ENCODE measurements at places on chromosomes 7 and 10.

- DNase-seq, result no peak
Measured at GRCh38 chr10:59096631-59097030, 79.8 kb upstream of the PHYHIPL start.

DNA sequence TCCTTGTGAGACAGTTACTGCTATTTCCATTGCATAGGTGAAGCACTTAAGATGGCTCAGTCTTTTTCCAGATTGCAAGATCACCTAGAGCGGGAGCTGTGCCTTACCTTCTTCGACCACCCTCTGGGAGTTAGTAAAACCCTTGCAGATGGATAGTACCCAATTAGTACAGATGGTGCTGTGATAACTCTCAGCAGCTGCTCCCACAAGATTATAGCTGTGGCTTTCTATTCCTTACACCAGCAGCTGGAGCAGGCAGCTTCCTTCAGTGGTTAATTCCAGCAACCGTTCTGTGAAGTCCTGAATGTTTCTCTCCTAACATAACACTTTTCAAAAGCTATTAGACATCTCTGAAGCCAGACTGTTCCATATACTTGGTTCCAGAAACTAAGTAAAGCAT lies 796.8 kb downstream of the XPNPEP1 start:
- DNase-seq, result no peak

DNA sequence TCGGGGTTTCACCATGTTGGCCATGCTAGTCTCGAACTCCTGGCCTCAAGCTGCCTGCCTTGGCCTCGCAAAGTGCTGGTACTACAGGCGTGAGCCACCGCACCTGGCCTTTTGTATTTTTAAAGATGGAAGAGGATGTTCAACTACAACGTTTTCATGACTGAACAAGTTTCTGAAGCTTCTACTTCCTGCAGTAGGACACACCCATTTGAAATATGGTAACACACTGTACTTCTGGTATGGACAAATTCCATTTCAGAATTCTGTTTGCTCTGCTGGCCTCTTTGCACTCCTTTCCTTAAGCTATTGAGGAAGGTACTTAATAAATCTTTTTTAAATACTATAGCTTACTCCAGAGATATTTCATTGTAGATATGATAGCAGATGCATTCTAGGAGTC lies 10.9 kb upstream of the CDK1 start:
- no peak for DNase-seq

GRCh38 chr10:109475711-109476421 lies 447.4 kb downstream of the XPNPEP1 start:
- DNase-seq, result no peak

GRCh38 chr7:91164506-91164905 lies 99.7 kb upstream of the FZD1 start:
- DNase-seq, result no peak

GRCh38 chr7:88888684-88889083 lies 93.1 kb upstream of the TEX47 start:
- DNase-seq, result no peak

GRCh38 chr10:129716881-129717280 lies 247.2 kb downstream of the EBF3 start:
- DNase-seq, result no peak

- DNase-seq, result no peak
Measured at GRCh38 chr10:3040069-3040468, 27.3 kb upstream of the PFKP start.

- no peak for DNase-seq
Measured at GRCh38 chr10:6119962-6120361, 31.1 kb downstream of the RBM17 start.

- DNase-seq, result no peak
Measured at GRCh38 chr7:96822824-96823223, 113.2 kb upstream of the SEM1 start.

- DNase-seq, result peak; percentile 17
Measured at GRCh38 chr10:24488631-24489030, 235.1 kb downstream of the ARHGAP21 start.

GRCh38 chr7:149872419-149873073 lies 1.2 kb upstream of the ATP6V0E2 start:
- peak; percentile 6 for DNase-seq

- DNase-seq, result no peak
Measured at GRCh38 chr10:124482236-124482800, 20.7 kb downstream of the LHPP start.

GRCh38 chr10:128470321-128470965 lies 344.2 kb upstream of the MKI67 start:
- no peak for DNase-seq

- DNase-seq, result no peak
Measured at GRCh38 chr7:142592664-142593063, 156.6 kb upstream of the PRSS1 start.

DNA sequence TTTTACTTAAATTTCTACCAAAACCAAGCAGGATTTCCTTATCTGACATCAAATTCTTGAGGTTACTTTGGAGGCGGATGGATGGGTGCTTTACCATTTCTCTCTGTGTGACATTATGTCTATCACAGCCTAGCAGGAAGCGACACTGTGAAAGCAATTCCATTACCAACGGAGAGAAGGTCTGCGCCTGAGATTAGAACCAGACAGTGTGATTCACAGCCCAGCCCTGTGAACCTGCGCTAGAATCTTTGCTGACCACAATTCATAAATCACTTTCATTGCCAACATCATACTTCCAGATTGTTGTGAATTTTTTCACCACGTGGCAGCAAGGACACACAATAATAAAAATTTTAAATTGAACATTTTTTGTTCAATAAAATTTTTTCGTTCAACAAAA lies 126.5 kb downstream of the CUBN start:
- no peak for DNase-seq

DNA sequence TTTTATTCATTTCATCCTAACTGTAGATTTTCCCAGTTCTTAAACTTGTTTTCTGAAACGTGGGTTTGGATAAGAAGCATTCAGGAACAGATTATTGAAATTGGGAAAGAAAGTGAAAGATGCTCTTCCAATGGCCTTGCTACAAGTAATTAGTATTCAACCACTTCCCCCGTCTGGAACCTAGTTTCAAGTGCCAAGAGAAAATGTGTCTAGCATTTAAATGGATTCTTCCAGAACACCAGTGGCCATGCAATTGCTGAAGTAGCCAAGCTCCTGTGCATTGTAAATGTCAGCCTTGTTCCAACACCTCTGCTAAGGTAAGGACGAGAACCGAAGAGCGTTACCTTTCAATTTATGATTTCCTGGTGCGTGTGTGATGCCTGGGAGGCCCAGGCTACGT lies 68.2 kb downstream of the PFKFB3 start:
- DNase-seq, result no peak

GRCh38 chr7:90320801-90321494 lies at the start of gene FAM237B:
Gene FAM237B (minus strand): TSS chr7:90321304. CDS start chr7:90319748, 1,556 bp downstream.
- no peak for DNase-seq

- DNase-seq, result no peak
Measured at GRCh38 chr10:60753152-60753551, 25.1 kb upstream of the CDK1 start.

DNA sequence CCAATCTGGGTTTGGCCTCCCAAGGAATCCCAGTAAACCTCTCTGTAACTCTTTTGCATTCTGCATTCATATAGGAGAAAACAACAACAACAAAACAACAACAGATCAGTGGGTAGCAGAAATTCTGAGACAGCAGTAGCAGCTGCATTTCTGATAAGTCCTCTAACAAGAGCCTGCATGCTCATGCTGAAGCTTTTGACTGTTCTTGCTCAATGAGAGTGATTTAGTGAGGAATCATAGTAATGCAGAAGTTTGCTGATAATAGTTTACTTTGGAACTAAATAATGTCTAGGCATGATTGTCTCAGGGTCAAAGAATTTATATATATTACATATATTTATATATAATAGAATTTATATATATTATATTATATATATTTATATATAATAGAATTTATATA lies 35.2 kb downstream of the BMPER start:
- no peak for DNase-seq

DNA sequence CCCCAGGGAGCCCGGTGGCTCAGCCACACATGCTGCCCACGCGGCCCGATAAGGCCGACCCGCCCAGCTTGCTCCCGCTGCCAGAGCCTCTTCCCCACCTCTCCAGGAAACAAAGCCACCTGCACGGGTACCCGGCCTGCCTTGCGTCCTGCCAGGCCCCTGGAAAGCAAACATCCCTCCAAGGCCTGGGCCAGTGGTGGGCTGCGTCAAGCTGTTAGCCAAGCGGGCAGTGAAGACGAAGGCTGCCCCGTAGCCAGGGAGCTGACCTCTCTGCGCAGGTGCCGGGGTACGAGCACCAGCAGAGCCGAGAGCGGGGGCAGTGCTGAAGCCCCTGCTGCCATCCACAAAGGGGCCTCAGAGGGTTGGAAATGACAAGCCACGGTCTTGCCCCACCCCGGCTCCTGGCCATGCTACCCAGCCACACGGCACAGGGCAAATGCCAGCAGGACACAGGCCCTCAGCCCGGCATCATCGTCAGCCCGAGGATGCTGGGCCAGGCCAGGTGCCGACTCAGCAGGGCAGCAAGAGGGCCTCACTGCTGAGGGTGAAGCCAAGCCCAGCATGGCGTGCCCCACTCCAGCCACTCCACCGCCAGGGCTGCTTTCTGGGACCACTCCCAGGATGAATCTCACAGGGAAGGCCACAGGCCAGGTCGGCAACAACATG lies 140.0 kb downstream of the PTPRN2 start:
- no peak for DNase-seq

DNA sequence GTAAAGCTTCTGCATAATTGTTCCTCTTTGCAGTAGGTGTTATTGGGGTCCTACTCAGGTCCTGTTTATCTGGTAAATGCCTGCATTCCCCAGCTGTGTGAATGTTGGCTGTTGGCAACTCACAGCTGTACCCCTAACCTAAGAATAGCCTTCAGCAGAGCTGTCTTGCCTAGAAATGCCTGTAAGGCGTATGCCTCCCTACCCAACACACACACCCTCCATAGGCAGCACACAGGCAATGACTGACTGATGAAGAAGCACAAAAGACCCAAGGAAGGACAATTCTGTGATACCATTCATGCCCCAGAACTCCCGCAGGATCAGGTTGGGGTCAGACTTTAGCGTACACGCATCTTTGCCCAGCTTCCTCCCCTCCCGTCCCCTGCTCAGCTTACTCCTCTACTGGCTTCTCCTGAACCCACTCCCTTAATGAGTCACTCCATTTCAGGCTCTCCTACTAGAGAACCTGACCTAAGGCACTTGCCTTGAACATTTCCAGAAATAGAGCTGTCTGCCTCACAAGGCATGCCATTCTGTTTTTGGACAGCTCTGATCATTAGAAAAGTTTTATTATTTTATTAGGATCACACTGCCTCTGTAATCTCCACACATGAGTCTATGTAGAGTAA lies 99.2 kb upstream of the PIK3CG start:
- no peak for DNase-seq

DNA sequence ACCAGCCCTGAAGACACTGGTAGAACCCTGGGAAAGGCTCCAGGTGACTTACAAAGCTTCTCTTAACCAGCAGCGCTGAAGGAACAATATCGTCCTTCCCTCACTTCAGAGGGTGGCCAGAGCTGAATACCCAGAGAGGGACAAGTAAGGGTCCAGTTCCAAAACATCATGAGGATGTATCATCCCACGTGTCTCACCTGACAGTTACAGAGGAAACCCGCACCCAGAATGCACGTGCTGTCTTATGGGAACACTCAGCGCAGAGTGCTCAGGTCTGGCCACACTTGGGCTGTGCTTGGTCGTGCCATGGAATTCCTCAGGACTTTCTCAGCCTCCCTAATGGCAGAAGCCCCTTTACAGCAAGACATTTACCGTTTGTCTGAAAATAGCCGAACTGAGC lies 46.9 kb upstream of the BTBD16 start:
- DNase-seq, result no peak

DNA sequence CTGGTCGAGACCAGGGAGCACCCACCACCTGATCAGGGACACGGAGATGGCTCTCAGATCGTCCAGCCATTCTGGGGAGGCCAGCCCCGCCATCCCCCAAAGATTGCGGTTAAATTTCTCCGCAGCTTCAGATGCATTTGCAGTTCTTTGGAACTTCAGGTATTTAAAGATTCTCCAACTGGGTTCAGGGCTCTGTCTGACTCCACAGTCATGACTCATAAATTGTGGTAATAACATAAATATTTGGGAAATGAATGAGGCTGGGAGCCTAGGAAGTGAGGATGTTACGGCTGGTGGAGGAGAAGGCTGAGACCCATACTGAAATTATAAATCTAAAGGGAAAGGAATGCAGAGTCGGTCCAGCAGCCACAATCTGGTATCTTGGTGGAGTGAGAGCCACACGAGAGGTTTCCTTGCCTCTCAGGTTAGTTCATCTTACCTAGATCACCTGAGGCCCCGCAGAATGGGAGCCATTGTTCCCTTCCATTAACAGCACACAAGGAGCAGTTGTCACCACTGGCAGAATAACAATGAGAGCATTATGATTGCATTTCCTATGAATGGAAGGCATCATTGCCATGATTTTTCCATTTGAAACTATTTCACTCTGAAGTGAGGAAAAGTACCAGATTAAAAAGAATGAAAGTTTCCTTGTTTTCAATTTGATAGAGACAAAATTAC lies 26.7 kb upstream of the DNAJB6 start:
- DNase-seq, result peak; percentile 13

GRCh38 chr10:89421018-89421476 lies 6.7 kb downstream of the IFIT5 start:
- no peak for DNase-seq

DNA sequence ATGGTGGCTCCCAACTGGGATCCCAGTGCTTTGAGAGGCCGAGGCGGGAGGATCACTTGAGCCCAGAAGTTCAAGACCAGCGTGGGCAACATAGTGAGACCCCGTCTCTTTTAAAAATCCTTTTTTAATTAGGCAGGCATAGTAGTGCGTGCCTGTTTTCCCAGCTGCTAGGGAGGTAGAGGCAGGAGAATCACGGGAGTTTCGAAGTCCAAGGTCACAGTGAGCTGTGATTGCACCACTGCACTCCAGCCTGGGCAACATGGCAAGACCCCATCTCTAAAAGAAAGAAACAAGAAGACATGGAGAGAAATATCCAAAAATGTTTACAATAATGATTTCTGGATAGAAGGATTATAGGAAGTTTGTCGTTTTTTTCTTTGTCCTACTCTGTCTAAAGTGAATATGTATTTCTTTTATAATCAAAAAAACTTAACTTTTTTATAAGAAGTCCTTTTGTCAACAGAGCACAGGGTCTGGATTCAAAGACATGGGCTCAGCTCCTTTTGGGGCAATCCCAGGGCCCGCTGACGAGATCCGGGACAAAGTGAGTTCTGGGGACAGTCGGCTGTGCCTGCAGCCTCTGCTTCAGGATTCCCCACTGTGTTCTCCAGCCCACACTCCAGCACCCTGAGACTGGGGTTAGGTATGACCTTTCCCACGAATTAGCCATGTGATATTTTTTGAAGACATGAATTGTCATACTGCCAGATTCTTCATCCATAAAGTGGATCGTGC lies 45.6 kb downstream of the PDGFA start:
- DNase-seq, result no peak

- DNase-seq, result no peak
Measured at GRCh38 chr10:3692387-3692999, 92.5 kb downstream of the KLF6 start.

DNA sequence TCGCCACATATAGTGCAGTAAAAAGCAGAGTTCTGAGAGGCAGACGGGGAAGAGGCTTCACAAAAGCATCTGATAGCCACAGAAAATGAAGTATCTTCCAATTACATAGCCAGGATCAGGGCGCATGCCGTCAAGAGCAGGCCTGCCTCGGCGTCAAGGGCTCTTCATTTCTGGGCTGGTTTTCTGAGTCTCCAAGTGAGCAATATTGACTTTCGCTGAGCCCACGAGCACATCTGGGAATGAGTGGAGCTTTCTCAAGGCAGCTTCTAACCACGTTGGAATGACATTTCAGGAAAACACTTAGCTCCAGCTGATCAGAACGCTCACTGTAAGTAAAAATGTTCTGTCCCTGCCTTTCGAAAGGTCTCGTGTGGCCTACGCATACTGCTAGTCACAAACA lies 51.9 kb downstream of the CLRN3 start:
- no peak for DNase-seq

Data from NCI-H1048 (cell line).